ENCODE measurements at places on chromosomes 6 and 20. TPM values are rescaled to one million over a fixed set of nuclear protein-coding genes. Genes with fewer than 3 reads are reported as not detected.

- DNase-seq, result no peak
- H3K36me3 ChIP-seq, result no peaks in the 10 kb centered on the region
- H3K27me3 ChIP-seq, result peaks cover 3% of the 10 kb centered on the region
- peaks cover 32% of the 10 kb centered on the region for H3K4me1 ChIP-seq
Observed at GRCh38 chr20:50276119-50277063, 85.8 kb downstream of the CEBPB start.

Gene NINL
- 1.8 TPM for total RNA-seq

DNA sequence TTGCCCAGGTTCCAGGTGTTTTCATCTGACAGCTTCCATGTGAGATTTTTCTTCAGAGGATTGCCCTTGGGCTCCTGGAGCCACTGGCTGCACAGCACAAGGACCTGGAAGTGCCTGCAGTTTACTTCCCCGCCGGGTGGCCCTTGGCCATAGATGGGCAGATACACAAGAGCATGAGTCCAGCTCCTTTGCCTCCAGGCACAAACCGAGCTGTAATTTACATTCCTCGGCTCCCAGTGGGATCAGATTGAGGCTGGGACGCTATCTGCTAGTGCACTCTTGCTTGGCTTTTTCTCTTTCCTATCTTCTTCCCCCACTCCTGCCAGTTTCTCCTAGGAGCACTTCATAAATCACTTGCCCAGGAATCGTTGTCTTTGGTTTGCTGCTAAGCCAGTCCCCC, 85.4 kb upstream of the RALY start:
- peaks cover 14% of the 10 kb centered on the region for H3K4me1 ChIP-seq
- H3K36me3 ChIP-seq, result no peaks in the 10 kb centered on the region
- no peaks in the 10 kb centered on the region for H3K27me3 ChIP-seq
- DNase-seq, result no peak

Gene NKX2-4
- total RNA-seq, result not detected

- H3K36me3 ChIP-seq, result no peaks in the 10 kb centered on the region
- H3K4me3 ChIP-seq, result no peak overlapping the region
Observed at GRCh38 chr20:47368301-47368700, 11.8 kb upstream of the ZMYND8 start.

DNA sequence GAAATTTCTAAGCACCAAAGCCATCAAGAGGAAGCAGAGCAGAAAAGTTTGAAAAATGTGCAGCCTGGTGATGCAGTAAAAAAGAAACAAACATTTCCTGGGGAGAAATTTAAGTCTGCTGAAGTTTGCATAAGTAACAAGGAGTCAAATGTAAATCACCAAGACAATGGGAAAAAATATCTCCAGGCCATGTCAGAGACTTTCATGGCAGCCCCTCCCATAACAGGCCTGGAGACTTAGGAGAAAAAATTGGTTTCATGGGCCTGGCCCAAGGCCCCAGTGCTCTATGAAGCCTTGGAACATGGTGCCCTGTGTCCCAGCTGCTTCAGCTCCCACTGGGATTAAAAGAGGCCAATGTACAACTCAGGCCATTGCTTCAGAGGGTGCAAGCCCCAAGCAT, 30.1 kb upstream of the EPM2A start:
- DNase-seq, result no peak
- no peak overlapping the region for H3K4me3 ChIP-seq
- no peak overlapping the region for H3K27ac ChIP-seq
- no peaks in the 10 kb centered on the region for H3K4me1 ChIP-seq
- no peaks in the 10 kb centered on the region for H3K27me3 ChIP-seq

GRCh38 chr6:28336284-28337120, 554 bp upstream of the ZSCAN31 start:
- H3K27me3 ChIP-seq, result no peaks in the 10 kb centered on the region
- no peaks in the 10 kb centered on the region for H3K36me3 ChIP-seq
- H3K27ac ChIP-seq, result peak overlapping the region; percentile 94
- no peak for DNase-seq

Gene LSM14B
- 51.6 TPM for total RNA-seq

GRCh38 chr20:51562332-51563173, 20.0 kb upstream of the NFATC2 start:
- H3K4me3 ChIP-seq, result peak overlapping the region; percentile 70
- H3K27ac ChIP-seq, result peak overlapping the region; percentile 88
- peak; percentile 81 for DNase-seq
- H3K27me3 ChIP-seq, result peaks cover 10% of the 10 kb centered on the region
- peaks cover 54% of the 10 kb centered on the region for H3K4me1 ChIP-seq

GRCh38 chr20:18721551-18722115, 92.0 kb upstream of the SCP2D1 start:
- DNase-seq, result no peak
- no peaks in the 10 kb centered on the region for H3K36me3 ChIP-seq
- H3K4me1 ChIP-seq, result peaks cover 4% of the 10 kb centered on the region
- no peak overlapping the region for H3K27ac ChIP-seq
- no peak overlapping the region for H3K4me3 ChIP-seq

DNA sequence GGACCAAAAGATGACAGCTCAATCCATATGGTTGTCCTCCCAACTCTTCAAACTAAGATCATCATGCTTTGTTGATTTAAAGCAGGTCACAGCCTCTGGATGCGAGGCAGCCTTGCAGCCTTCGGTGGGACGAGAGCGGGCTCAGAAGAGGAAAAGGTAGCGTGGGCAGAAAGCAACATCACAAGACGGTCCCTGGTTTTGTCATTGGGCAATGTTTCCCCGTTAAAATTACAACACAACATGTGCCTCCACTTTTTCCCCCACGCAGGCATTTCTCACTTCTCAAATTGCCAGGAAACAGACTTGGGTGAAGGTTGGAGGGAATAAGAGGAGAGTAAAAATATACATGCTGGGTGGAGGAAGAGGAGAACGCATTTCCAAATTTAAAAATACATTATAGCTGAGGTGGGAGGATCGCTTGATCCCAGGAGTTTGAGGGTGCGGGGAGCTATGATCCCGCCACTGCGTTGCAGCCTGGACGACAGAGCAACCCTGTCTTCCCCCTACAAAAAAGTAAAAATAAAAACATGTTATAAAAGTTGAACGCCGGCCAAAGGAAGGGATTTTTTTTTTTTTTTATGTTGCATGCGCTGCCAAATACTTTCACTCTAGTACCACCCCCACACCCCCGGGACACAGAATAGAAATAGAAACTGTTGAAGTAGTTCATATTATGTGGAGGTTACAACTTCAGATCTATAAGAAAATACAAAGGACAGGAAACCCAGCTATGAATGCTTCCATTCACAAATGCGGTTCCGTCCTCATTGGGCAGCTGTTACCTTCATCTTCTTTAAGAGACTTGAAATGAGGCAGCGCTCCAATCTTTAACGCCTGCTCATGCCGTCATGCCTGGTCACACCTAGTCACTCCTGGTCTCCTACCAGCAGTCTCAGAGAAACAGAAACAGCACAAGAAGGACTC, 13.9 kb upstream of the NAA20 start:
- no peaks in the 10 kb centered on the region for H3K27me3 ChIP-seq
- peaks cover 60% of the 10 kb centered on the region for H3K4me1 ChIP-seq
- peak overlapping the region; percentile 86 for H3K27ac ChIP-seq
- peak overlapping the region; percentile 49 for H3K4me3 ChIP-seq
- DNase-seq, result no peak

Gene SLC17A3
- not detected for total RNA-seq

- H3K36me3 ChIP-seq, result peaks cover 7% of the 10 kb centered on the region
- no peak for DNase-seq
- peaks cover 49% of the 10 kb centered on the region for H3K4me1 ChIP-seq
- peaks cover 3% of the 10 kb centered on the region for H3K27me3 ChIP-seq
- no peak overlapping the region for H3K27ac ChIP-seq
- no peak overlapping the region for H3K4me3 ChIP-seq
Observed at GRCh38 chr6:150250826-150251225, 108.0 kb downstream of the PPP1R14C start.

- H3K4me1 ChIP-seq, result peaks cover 9% of the 10 kb centered on the region
- H3K27me3 ChIP-seq, result peaks cover 20% of the 10 kb centered on the region
- DNase-seq, result no peak
- no peaks in the 10 kb centered on the region for H3K36me3 ChIP-seq
Observed at GRCh38 chr6:166904101-166904746, 52.1 kb downstream of the RNASET2 start.
